Kasumi-1 (cell line): ENCODE measurements at places on chromosomes 2 and 18.

GRCh38 chr18:3692113-3692621 is 242.2 kb downstream of the TGIF1 start:
- no peak for DNase-seq

DNA sequence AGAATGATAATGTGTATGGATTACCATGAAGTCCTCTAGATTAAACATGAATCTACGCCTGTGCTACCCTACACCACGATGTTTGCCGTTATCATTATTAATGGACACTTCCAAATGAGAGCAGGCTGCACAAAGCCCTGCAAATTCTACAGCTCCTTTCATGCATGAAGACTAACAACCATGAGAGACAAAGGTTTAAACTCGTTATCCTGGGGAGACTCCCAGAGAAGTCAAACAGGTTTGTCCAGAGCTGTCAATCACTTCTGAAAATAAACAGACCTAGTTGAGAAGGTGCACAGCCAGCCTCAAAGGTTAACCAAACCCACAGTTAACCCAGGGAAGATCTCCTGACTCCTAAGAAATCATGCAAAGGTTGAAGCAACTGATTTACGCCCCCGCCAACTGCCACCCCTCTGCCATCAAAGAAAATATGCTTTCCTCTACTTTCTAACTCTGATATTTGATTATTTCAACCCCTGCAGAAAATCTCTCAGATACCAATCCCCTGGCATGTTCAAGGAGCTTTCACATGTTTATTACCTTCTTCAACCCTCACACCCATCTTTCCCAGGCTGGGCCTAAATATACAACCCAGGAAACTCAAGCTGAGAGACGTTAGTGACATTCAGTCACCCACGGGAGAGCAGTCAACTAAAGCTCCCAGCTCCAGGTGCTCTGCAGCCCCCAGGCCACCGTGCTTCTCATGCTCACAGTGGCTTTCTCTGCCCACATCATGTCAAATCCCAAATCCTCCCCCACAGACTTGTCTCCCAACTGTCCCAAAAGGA is 35.9 kb downstream of the MYO5B start:
- DNase-seq = no peak

GRCh38 chr2:135791418-135792190 is 45.4 kb downstream of the LCT start:
- no peak for DNase-seq

- no peak for DNase-seq
These were observed 1.2 kb downstream of the RAPH1 start for GRCh38 chr2:203533676-203534591.

GRCh38 chr2:159890551-159891266 is 92.7 kb upstream of the CD302 start:
- DNase-seq = peak; percentile 38
